ENCODE measurements at places on chromosomes 5 and 9.

GRCh38 chr9:11933926-11934325 is 759.3 kb upstream of the TYRP1 start:
- DNase-seq: no peak

DNA sequence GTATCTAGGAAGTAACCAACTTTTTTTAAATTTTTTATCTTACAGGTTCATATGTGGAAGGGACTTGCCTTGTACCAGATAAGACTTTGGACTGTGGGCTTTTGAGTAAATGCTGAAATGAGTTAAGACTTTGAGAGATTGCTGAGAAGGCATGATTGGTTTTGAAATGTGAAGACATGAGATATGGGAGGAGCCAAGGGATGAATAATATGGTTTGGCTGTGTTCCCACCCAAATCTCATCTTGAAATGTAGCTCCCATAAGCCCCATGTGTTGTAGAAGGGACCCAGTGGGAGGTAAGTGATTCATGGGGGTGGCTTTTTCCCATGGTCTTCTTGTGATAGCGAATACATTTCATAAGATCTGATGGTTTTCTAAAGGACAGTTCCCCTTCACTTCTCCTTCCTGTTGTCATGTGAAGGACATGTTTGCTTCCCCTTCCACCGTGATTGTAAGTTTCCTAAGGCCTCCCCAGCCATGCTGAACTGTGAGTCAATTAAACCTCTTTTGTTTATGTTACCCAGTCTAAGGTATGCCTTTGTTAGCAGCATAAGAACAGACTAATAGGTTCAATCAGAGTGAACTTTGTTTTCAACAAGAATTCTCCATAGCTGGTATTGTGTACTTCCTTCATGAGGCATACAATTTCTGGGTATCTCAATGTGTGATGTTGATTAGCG is 535.6 kb upstream of the MEF2C start:
- DNase-seq: no peak

GRCh38 chr5:133688391-133688790 is 76.0 kb upstream of the FSTL4 start:
- no peak for DNase-seq

- peak; percentile 34 for DNase-seq
Observed at GRCh38 chr9:124941679-124942561, 1.0 kb upstream of the GOLGA1 start.

DNA sequence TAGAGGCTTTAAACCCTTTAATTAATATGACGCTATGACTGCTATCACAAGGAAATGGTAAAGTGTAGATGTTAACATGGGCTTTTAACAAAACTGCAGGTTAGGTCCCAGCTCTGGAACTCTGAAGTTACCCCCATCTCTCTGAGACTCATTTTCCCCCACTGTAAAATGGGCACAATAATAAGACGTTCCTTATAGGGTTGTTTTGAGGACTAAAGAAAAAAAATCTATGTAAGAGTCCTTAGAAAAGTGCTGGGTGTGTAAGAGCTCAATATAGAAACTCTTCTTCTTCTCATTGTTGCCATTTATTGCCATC is 45.8 kb upstream of the STK32A start:
- no peak for DNase-seq

- no peak for DNase-seq
Observed at GRCh38 chr9:134852906-134853654, 27.5 kb upstream of the FCN2 start.

DNA sequence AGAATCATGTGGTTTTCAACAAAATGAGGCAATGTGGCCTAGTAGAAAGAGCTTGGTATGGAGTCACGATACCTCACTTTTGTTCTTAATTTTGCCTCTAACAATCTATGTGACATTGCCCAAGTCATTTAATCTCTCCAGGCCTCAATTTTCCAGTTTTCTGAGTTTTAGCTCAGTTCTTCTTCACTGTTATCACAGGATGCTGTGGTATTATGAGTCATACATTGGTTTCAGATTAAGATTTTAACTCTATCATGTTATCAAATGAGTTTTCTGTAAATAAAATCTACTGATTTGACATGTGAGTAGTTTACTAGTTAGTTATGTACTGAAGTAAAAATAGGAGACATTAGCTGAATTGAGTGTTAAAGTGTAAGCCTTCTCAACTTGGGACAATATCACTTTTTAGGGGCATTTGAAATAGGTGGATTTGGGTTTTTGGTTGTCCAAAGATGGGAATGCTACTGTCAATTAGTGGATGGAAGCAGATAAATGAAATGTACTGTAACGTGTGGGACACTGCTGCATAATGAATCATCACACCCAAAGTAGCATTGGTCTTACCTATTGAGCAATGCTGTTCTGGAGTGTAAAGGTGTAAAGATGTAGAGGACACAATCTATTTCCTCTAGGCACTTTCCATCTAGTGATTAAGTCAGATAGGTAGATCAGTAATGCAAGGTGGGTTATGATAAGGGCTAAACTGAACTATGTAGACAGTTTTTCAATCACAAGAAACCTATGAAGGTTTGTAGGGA is 73.3 kb downstream of the NNT start:
- DNase-seq: no peak

GRCh38 chr9:137417161-137418021 is 5.6 kb downstream of the EXD3 start:
- DNase-seq: no peak

GRCh38 chr5:76153271-76153670 is 70.1 kb downstream of the SV2C start:
- no peak for DNase-seq

DNA sequence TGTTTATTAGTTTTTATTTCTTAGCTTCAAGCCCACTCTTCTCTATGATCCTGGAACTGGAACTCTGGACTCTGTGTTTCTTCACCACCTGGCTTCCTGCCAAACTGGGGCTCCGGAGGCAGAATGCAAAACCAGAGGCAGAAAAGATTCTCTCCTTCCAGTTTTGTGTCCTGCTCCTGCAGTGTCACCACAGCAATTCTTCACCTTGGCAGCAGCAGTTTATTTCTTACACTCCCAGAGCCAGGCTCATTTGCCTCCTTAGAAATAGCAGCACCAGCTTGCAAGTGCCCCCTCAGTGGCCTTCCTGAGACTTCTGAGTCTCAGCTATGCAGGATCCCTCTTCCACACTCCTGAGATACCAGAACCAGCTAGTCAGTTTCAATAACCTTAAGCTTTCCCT is 26.7 kb upstream of the CAMK4 start:
- DNase-seq: no peak

DNA sequence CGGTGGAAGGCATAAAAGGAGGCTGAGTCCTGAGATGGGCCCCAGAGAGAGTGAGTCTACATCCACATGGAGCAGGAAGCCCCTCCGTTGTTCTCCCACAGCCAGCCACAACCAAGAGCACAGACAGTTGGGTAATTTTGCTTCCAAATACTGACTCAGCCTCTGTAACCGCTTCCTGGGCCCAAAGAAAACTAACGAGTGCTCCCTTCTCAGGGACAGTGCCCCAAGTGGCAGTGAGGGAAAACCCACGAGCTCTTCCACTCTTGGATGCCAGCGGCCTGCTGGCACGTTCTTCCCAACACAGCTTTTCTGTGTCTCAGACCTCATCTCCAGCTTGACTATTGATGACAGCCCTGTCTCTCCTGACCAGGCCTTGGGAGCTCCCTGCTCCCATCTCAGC is 207.6 kb downstream of the FSTL4 start:
- DNase-seq: no peak

DNA sequence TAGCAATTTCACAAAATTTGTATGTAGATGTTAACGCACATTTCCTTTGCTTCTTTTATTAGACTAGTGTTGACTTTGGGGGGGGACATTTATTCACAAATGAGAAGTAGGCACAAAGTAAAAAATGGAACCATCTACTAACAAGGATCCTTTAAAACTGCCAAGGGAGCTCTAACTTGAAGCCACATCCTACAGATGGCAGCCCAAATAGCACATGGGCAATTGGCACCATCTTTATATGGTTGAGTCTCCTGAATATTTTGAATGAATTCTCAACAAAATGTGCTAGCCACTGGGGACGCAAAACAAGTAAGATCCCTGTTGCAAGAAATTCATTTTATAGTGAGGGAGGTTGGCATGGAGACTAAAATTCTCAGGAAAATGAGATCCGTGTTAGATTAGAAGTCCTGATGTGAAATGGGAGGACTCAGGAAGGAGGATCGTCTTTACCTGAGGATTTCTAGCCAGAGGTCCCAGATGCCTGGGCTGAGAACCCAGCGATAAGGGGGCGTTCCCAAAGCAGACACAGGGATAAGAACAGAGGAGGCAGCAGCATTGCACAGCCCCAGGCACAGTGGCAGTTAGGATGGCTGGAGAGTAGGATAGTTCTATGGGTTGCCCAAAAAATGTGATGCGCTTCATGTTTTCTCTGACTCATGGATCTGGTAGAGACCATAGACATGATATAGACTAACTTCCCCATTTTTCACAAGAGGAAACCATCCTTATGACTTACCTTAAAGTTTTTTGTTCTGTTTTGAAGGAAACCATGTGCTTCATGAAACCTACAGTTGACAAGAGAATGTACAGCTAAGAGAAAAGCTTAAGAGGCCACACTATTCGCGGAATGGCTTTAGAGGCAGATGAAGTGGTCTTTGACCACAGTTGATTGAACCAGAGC is 37.4 kb downstream of the C9orf152 start:
- DNase-seq: no peak

GRCh38 chr5:53323943-53324642 is 156.3 kb upstream of the FST start:
- no peak for DNase-seq

DNA sequence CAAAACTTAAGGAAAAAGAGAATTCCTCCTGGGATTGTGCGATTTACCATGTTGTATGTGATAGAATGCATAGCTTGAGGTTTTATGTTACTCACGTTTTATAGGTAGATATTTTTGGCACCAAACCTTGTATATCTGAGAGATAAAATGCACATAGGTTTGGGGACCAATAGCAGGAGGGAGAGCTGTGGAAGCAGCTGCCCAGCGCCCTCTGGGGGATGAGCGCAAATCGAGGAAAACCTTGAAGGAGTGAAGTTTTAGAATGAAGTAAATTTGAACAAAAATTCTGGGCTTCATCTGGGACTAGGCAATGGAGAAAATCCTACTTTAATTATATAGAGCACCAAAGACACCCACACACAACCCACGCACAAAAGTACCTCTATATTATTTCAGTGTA is 197.0 kb downstream of the ADCY2 start:
- DNase-seq: no peak

GRCh38 chr9:116857321-116857720 is 170.2 kb downstream of the TRIM32 start:
- DNase-seq: no peak

DNA sequence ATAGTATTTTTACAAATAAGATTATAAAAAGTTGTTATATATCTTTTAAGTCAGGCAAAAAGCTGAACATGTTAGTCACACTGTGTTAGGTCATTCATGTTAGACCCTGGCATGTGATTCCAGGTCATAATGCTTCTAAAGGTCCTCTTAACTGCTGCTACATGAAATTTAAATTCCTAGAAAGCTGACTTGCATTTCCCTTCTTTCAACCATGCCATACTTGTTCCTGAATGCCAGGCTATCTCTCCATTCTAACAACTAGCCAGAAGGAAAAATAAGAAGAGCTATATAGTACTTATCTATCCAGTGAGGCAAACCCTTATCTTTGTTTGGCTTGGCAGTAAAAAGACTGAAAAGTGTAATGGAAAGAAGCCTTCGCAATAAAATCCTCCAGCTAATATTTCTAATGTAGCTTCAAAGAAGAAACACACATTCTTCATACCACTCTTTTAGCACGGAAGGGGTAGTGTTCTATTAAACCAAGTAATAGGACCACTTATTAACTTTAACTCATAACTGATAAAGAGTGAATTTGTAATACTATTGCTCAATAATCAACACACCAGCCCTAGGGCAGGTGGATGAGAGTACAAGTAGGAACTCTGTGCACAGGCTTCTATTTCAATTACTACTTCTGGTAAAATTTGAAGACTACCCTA is 310.2 kb downstream of the PDE4D start:
- no peak for DNase-seq

DNA sequence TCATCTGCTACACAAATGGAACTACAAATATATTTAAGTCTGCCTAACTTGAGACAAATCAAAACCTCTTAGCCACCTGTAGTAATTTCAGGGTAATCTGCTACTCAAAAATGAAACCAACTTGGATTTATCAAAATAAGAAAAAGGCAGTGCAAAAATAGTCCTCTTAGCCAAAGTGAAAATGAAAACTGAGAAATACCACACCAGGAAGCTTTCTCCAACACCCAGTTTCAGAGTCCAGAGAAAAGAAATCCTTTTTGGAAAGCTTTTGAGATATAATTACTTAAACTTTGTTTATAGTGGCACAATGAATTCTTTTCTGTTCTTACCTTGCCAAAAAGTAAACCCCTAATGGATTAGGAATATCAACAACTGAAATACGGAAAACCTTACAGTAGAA is 990.4 kb downstream of the EFNA5 start:
- DNase-seq: no peak

GRCh38 chr5:167049043-167049663 is 1242.3 kb upstream of the WWC1 start:
- no peak for DNase-seq

DNA sequence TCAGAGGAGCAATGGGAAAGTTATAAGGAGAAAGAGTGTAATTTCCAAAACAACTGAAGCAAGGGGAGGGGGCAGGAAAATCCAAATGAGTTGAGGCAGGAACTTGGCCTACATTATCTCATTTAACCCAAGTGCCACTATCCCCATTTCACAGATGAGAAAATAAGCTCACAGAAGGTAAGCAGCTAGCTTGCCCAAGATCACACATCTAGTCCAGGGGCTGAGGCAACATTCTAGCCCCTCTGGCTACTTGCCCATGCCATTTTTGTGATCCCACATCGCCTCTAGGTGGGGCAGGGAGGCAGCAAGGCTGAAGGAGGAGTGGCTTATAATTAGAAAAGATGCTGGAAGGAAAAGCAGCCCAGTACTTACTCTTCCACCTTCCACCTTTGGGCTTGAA is 2.6 kb upstream of the PSIP1 start:
- DNase-seq: no peak

GRCh38 chr9:130731355-130731754 is 37.8 kb downstream of the EXOSC2 start:
- no peak for DNase-seq

DNA sequence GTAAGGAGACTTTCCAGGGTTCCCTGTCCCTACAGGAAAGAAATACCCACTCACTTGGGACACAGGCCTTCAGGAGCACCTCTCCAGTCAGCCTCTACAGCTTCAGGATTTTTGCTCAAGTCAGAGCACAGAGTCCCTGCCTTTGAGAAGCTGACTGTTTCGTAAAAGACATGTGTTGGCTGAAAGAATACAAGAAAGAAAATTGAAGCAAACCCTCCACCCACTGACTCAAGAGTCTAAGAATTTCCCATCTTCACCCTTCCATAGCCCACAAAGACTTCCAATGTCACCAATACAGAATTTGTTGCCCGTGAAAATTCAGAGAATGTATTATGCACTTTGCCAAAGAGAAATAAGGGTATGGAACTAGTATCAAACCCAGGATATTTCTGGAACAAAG is 53.0 kb upstream of the ZNF622 start:
- DNase-seq: no peak

- no peak for DNase-seq
Observed at GRCh38 chr9:37333288-37333687, 89.2 kb upstream of the GRHPR start.

DNA sequence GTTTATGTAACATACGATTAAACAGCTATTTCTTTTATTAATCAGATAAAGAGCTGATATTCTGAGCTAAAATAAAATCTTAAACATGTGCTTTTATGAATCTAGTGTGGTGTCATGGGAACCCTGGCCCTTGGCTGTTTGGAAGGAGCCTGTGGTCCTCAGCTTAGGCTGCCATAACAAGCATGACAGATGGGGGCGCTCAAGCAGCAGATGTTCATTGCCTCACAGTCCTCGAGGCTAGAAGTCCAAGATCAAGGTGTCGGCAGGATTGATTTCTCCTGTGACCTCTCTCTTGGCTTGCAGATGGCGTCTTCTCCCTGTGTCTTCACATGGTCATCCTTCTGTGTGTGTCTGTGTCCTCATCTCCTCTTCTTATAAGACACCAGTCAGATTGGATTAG is 448.2 kb downstream of the GADD45G start:
- DNase-seq: no peak

Measured in stimulated activated naive CD4-positive, alpha-beta T cell treated with Interleukin-2 at 50 U/mL for 16 hours (primary cell).